ENCODE measurements at places on chromosomes 3 and 15.

DNA sequence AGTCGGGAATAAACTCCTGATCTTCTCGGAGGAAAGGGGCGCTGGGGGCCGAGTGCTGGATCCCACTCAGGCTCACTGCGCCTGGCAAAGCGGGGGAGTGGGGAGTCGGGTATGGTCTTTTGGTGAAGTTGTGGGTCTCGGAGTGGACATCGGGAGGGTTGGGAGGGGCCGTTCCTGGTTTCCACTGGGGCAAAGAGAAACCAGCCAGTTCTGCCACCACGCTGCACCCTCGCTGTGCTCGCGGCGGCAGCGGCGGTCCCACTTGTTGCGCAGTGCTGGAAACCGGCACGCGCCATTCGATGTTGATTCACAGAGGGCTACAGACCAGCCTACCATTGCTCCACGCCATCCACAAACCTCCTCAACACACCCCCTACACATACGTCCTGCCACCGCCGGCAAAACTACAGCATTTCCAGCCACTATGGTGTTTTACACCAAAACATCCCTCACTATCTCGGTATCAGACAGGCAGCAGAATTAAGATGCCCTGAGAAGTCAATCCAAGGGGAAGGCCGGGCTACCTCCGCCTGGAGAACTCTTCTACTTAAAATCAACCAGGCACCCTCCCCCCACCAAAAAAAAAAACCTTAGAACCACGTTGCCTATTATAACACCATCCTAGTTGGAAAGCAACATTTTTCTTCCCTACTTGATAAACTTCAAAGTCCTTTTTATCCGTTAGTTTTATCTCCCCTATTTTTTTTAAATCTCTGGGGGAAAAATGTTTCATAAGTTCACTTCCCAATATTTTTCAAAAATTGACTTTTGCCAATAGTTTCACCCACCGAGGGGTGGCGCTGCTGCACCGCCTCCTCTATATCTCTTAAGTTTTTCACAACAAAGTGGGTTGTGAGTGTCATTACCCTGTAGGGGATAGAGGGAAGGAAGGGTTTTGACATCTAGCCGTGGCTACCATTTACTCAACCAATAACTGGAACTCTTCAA is 3.6 kb downstream of the BCL6 start:
- no peak for DNase-seq

- DNase-seq, result no peak
Observed at GRCh38 chr3:151152455-151153079, 50.4 kb downstream of the GPR171 start.

DNA sequence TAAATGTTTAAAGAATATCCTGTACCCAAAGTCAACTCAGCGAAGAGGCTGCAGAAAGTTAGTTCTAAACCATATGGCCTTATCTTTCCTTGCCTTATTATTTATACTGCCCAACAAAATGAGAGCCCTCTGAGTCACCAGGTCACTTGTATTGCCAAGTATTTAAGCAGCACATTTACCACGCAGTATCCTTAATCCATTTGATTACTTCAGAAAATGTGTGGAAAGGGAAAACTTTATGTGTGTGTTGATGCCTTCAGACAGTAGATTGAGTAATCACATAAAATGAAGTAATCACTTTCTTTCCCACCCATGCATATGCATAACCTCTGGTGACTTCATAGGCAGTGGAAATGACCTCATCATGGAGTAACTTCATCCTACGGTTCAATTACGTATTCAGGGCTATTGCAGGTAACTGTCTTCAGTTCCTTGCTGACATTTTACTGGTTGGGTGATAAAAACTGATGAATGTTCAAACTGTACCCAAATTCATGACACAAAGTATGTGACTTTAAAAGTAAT is 7.5 kb upstream of the CADPS start:
- no peak for DNase-seq

- no peak for DNase-seq
Observed at GRCh38 chr15:84840741-84841429, 23.7 kb downstream of the ALPK3 start.

GRCh38 chr3:53198996-53199395 is 38.0 kb downstream of the PRKCD start:
- DNase-seq, result no peak

GRCh38 chr3:14162178-14162577 is 16.2 kb downstream of the XPC start:
- DNase-seq, result no peak

Data from cortex of kidney (tissue), 1 donor.